DMS79 (cell line): ENCODE measurements at places on chromosomes 1 and 21.

DNA sequence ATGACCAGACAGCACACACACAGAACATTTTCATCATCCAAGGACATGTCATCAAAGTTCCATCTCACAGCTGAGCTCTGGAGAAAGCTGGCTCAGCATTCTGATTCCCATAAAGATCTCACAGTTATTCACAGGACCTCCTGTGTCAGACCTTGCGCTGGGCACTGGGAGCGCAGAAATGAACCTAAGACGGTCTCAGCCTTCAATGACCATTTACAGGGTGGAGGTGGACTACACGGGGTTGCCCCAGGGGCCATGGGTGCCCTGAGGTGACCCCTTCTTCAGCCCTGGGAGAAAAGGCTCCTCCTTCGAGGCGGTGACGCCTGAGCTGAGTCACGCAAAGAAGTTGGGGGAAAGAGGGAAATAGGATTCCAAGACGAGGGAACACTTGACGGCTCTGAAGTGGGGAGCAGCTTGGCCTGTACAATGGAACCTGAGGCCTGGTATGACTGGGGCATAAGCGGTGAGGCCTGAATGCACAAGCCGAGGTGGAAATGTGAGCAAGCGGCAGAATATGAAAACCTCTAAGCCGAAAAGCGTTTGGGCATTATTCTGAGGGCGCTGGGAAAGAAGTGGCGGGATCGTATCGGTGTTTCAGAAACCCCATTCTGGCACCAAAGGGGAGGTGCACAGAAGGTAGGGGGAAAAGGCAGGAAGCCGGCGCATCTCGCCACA lies 797 bp downstream of the CC2D1B start:
- peak; percentile 56 for DNase-seq

- no peak for DNase-seq
These were observed 324.6 kb upstream of the CHRM3 start for GRCh38 chr1:239061770-239062169.

DNA sequence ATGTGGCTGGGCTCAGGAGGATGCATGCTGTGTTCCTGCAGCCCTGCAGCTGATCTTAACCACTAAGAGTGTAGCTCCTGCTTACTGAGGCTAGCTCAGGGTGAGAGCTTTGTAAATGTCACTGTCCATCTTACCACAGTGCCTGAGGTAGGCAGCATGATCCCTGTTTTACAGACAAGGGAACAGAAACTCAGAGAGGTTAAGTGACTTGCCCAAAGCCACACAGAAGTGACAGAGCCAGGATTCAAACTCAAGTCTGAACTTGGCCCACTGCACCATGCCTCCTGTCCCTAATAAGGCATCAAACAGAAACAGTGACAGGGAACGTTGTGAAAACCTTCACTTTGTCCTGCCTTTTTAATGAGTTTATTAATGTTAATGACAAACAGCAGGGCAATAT lies 27.9 kb downstream of the PPFIA4 start:
- DNase-seq = no peak

DNA sequence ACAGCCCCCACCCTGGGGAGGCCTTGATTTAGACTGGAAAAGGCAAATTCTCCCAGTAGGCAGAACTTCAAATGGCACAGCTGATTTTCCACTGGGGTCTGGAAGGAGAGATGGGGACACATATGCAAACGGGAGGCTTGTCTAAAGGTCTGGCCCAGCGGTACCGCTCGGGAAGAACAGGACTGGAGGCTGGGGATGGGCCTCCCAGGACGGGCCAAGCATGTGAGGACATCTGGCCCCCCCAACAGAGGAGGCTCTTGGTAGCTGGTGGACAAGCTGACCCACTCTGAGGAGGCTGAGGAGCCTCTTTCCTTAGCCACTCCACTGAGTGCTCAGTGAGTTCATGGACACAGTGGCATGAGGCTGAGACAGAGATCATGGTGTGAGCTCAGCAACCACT lies 170.0 kb downstream of the NPHP4 start:
- DNase-seq = no peak

GRCh38 chr1:6686294-6686693 lies 15.3 kb downstream of the DNAJC11 start:
- DNase-seq = no peak

- no peak for DNase-seq
These were observed 30.2 kb upstream of the RNF187 start for GRCh38 chr1:228457017-228457395.

DNA sequence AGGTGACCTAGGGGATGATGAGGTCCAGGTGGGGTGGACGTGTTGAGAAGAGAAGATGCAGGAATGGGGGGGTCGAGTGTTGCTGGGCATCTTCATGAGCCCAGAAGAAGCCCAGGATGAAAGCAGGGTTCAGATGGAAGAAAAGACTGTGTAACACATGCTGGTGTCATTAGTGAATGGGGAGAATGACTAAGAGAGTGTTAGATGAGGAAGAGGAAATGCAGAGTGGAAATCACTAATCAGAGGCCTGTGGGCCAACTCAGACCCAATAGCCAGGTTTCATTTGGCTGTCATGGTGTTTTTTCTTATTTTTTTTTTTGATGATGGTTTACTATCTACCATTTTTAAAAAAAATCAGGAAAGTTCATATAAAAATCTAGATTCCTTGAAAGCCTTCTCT lies 180.8 kb upstream of the CAMK1G start:
- DNase-seq = no peak

- no peak for DNase-seq
These were observed 466.8 kb downstream of the KIF26B start for GRCh38 chr1:245621589-245621988.

GRCh38 chr21:38181096-38181495 lies 75.7 kb upstream of the KCNJ15 start:
- DNase-seq = no peak

DNA sequence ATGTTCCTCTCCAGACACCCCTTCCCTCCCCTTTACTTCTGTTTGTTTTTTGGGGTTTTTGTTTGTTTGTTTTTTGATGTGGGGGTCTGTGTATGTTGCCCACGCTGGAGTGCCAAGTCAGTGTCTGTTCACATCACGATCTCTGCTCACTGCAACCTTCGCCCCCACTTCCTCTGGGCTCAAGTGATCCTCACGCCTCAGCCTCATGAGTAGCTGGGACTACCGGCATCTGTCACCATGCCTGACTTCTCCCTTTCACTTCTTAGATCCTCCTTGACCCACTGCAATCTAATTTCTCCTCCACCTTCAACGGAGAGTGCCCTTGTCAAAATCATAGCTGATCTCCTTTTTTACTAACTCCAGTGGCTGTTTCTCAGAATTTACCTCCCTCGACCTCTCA lies 100.7 kb upstream of the KIF26B start:
- DNase-seq = no peak

DNA sequence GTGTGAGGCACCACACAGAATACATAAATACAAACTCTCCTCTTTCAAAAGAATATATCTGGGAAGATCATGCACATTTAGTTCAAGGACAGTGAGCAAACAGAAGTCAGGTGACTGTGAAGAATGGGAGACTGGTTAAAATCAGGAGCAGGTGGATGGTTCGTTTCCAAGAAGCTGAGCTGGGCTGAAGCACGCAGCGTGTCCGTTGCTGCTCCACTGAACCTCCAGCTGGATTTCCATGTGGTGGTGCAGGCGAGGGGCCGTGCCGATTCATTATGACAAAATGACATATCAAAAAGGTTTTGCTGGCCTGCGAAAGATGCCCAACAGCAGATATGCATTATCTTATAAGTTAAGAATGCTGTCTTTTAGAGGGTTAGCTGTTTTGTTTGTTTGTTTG lies 66.0 kb downstream of the OLIG1 start:
- no peak for DNase-seq

DNA sequence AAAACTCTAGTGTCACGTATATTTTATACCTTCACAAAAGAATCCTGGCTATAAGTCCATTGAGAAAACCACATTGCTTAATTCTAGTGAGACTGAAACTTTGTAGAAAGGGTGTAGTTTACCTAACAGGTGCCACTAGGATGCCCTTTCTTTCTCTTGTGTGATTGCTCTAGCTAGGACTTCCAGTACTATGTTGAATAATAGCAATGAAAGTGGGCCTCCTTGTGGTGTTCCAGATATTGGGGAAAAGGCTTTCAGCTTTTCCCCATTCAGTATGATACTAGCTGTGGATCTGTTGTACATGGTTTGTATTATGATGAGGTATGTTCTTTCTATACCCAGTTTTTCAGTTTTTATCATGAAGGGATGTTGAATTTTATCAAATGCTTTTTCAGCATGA lies 39.7 kb upstream of the CHODL start:
- DNase-seq = no peak

DNA sequence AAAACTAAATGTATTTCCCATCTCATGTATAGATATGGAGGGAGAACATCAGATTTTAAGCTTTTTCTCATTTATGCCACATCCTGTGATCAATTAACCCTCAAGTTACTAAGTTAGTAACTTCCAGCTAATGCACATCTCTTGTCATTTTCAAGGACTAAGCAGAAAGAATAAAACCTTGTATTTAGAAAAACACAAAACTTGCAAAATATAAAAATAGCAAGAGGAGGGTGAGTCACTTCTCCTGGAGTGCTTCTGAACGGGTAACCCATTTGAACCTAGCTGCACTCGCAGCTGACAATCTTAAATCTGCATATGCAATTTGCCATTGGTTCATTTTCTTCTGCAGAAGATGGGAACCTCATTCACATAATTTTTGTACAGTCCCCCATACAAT lies 500.5 kb downstream of the SETD4 start:
- DNase-seq = no peak

DNA sequence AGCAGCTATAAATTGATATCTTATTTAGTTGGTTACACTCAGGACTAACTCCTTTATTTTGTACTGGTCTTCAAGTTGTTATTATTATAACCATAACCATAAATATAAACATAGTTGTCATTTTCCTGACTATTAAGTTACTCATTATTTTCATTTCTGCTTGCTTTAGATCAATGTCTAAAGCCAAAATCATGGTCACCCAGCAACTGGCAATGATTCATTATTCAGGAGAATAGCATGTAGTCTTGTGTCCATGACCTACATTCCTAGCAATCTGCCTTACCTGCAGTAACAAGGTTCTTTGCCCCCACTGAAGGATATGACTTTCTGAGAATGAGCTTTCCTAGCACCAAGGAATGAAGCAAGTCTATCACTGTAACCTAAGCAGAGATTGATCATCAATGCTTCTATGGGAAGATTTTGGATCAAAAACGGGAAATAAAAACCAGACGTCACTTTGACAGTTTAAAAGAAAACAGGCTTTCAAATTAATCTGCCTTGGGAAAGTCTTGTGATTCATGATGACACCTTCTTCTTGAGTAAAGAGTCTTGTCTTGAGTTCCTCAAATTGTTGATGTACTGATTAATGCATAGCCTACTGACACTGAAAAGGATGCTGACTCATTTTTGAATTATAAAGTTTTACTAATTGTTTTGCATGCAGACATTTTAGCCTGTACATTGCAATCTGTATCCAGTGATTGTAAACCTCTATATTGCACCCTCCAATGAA lies 203.3 kb upstream of the IVNS1ABP start:
- no peak for DNase-seq

DNA sequence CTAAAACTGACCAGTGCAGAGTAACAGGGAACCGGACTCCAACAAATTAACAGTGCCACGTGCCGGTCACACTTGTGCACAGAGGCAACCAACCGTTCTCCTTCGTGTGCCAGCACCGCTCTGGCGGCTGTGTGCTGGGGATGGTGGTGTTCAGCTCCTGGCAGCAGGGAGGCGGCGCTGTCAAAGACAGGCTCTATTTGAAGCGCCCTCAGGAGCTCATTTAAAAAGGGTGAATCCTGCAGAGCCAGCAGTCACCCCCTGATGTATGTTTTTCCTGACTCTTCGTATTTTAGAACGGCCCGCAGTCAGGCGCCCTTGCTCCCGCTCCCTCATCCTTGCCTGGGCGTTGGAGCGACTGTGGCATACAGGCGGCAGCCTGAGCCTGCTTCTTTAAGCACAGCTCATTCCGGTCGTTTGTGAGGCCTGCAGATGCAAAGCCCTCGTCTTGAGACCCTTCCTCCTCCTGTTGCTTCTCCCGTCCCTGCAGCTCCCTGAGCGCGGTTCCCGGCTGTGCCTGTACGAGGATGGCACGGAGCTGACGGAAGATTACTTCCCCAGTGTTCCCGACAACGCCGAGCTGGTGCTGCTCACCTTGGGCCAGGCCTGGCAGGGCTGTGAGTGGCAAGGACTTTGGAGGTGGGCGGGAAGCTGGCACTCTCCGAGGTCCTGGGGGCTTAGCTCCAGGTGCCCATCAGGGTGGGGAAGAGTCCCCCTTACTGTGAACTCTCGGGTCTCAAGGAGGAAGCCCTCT lies 1.1 kb downstream of the DFFB start:
- peak; percentile 12 for DNase-seq

DNA sequence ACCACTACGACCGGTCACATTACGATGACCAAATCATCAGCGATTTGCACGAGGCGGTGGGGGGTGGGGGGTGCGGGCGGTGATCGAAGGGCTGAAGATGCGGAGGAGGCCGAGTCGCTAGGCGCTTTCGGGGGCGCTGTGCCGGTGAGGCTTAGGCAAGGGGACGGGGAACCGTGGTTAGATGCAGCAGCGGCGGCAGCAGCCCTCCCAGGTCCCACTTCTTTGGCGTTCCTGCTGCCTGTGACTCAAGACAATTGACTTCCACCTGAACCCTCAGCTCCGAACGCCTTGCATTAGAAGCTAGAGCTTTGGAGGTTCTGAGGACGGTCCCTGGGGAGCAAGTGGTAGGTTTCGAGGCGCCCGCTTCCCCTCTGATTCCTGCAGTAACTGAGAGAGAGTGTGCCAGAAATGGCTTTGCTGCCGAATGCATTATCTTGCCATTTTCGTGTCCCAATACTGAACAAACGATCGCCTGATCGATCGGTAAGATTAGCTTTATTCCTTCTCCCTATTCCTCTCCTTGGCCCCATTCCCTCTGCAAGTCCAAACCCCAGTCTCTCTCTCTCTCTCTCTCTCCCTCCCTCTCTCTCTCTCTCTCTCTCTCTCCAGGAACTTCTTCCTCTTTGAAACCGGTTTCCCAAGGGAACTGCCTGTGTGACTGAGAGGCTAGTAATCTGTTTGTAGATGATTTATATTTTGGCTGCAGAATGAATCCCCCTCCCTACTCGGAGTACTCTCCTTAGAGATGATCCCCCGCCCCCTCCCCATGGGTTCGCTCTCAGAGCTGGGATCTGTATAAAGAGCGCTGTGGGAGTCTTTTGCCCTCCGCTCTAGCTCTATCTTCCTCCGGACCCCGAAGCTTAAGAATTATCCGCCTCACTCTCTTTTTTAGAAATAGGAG lies 735 bp upstream of the BRINP3 start:
- no peak for DNase-seq

- no peak for DNase-seq
These were observed 22.6 kb downstream of the TNNT2 start for GRCh38 chr1:201354901-201355295.

DNA sequence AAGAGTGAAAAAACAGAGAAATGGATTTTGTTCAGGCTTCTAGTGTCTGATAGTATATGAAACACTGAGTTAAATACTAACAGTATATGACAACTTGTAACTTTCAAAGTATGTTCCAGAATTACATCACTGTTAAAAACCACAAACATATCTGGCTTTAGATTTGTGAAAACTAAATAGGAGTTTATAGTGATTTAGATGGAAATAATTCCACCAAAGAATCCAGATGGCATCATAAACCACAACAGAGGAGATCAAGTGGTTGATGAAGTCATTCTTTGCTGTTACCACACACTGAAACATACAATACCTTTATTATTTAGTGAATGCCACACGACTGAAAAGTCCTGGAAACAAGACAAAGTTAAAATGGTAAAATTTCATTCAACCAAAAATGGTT lies 37.2 kb downstream of the ALG14 start:
- no peak for DNase-seq

- no peak for DNase-seq
These were observed 89.6 kb upstream of the LPGAT1 start for GRCh38 chr1:211920141-211920572.
